HCT116 (cell line): ENCODE measurements at places on chromosomes 2 and 18. TPM values are rescaled to one million over a fixed set of nuclear protein-coding genes. Genes with fewer than 3 reads are reported as not detected.

Gene PID1
- 0.15 TPM for total RNA-seq

Gene CPLX4
- not detected for total RNA-seq

- no peaks in the 10 kb centered on the region for H3K36me3 ChIP-seq
- H3K27ac ChIP-seq = no peak overlapping the region
- no peak overlapping the region for H3K4me3 ChIP-seq
- H3K27me3 ChIP-seq = no peaks in the 10 kb centered on the region
- no peak for DNase-seq
Measured at GRCh38 chr2:214542866-214543265, 132.0 kb downstream of the VWC2L start.

GRCh38 chr2:222451224-222451674, 26.9 kb downstream of the SGPP2 start:
- H3K4me1 ChIP-seq = no peaks in the 10 kb centered on the region
- H3K27ac ChIP-seq = no peak overlapping the region
- no peaks in the 10 kb centered on the region for H3K36me3 ChIP-seq
- no peak for DNase-seq
- no peak overlapping the region for H3K4me3 ChIP-seq
- H3K27me3 ChIP-seq = peaks cover 17% of the 10 kb centered on the region; the same call in 1 of the 2 replicates

GRCh38 chr2:197285361-197285760, 25.2 kb downstream of the ANKRD44 start:
- H3K27ac ChIP-seq = no peak overlapping the region
- no peak for DNase-seq
- no peaks in the 10 kb centered on the region for H3K4me1 ChIP-seq
- H3K4me3 ChIP-seq = no peak overlapping the region

DNA sequence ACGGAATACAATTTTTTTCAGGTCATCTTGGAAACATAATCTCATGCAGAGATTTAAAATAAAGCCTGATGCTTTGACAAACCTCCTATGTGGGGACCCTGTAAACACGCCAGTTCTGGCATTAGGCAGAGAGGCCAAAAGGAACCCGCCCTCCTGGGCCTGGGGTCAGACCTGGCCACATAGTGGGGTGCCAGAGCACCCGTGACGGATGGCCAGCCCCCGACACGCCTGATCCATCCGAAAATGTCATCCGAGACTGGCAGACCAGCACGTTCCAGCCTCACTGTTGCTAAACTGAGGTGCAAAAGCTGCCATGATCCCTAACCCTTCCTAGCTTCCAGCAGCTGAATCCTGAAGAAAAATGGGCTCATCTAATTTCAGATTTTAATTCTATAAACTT, 222.6 kb upstream of the SALL3 start:
- no peaks in the 10 kb centered on the region for H3K36me3 ChIP-seq
- no peaks in the 10 kb centered on the region for H3K4me1 ChIP-seq
- H3K4me3 ChIP-seq = no peak overlapping the region
- DNase-seq = no peak
